ENCODE measurements at places on chromosomes 5 and 9.

- DNase-seq: peak; percentile 35
These were observed 48.1 kb downstream of the PRELID2 start for GRCh38 chr5:145787001-145787400.

DNA sequence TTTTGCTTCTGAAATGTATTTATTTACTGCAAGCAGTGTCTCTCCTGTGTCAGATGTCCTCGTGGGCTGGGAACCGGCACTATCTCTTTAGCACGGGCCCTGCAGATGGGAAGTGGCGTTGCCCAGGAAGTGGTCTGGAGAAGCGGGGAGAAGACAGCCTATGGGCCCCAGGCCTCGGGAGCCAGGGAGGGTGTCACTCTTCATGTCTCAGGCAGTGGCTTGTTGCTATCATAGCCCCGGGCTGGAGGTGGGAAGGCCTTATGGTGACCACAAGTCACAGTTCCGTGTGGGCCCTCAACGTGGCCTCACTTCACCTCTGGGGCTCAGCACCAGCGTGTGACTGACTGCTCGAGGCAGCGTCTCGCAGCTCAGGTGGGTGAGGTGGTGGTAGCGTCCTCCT lies 41.4 kb downstream of the SYK start:
- DNase-seq: no peak

DNA sequence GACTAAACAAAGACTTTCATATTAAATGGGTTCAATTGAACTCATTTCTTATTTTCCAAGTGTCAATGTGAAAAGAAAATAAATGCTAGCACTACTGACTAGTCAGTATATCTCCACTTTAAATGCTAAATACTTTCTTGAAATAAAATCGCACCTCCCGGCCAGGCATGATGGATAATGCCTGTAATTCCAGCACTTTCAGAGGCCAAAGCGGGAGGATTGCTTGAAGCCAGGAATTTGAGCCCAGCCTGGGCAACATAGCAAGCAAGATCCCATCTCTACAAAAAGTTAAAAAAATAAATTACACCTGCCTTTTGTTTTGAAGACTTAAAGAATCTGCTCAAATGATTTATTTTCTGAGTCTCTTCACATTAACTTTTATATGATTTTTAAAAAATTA lies 34.7 kb downstream of the WDR36 start:
- DNase-seq: no peak

DNA sequence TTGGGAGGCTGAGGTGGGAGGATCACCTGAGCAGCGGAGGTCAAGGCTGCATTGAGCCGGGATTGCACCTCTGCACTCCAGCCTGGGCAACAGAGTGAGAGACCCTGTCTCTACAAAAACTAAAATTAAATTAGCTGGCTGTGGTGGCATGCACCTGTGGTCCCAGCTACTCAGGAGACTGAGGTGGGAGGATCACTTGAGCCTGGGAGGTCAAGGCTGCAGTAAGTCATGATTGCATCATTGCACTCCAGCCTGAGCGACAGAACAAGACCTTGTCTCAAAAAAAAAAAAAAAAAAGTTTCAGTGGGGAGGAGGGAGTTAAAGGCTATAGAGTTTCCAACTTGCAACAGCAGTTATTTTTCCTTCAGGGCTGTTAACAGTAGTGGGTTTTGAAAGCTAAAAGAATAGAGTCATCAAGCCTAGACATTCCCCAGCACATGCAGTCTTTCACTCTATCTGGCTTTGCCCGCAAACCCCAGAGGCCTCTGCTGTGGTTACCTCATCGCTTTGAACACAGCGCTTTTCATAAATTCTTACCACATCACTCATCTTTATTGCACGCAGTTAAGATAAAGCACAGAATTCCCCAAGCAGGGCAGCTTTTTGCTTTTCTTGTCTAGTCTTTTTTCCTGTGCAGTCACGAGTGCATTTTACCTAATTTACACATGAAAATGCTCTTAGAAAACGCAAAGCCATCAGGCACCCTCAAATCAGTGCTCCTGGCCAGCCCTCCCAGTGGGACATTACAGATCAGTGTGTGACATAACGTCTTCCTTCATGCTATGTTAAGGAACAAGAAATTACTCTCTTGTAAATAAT lies 8.7 kb upstream of the SLC2A8 start:
- DNase-seq: peak; percentile 60

- no peak for DNase-seq
These were observed 143.6 kb downstream of the PDE4D start for GRCh38 chr5:59749782-59750520.

DNA sequence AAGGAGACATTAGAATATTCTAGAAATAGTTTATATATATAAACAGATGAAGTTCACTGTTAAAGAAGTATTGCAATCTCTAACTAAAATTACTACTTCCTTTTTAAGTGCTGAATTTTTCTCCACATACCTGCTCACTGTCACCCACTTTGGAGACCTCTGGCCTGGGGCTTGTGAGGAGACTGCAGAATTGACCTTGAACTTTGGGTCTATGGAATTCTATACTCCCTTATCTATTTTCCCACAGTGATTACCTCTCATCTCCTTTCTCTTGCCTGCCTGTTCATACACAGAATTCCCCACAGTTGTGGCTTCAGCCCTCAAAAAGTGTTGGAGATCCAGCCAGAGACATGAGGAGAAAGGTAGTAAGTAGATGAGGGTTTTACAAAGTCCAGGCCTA lies 45.4 kb downstream of the LARP1 start:
- DNase-seq: no peak

All from brain (organoid and tissue), 16 donors.